ENCODE measurements at places on chromosomes 7 and 10. TPM values are rescaled to one million over a fixed set of nuclear protein-coding genes. Genes with fewer than 3 reads are reported as not detected.

The AZGP1 gene
- 0.69 TPM for total RNA-seq

The TAS2R5 gene
- not detected for total RNA-seq

The PAPOLB gene
- not detected for total RNA-seq

The CLIP2 gene
- 2.7 TPM for total RNA-seq

The PIP gene
- not detected for total RNA-seq

The C10orf71 gene
- 113 TPM for total RNA-seq

The PRPS1L1 gene
- total RNA-seq = not detected

The SMC3 gene
- total RNA-seq = 20.6 TPM

The GRID2IP gene
- not detected for total RNA-seq

The ANKRD2 gene
- total RNA-seq = 2,026 TPM

The DOCK1 gene
- 5.4 TPM for total RNA-seq

The COG5 gene
- 21.1 TPM for total RNA-seq

The FGF8 gene
- total RNA-seq = not detected

The ARMS2 gene
- total RNA-seq = not detected

The TAS2R3 gene
- 0.25 TPM for total RNA-seq

The BMPER gene
- total RNA-seq = 2.7 TPM

The OR9A2 gene
- not detected for total RNA-seq

The SLC26A5 gene
- not detected for total RNA-seq

The CRHR2 gene
- total RNA-seq = 0.34 TPM

The MMD2 gene
- not detected for total RNA-seq

The TMEM213 gene
- total RNA-seq = not detected

The LSM8 gene
- total RNA-seq = 14.2 TPM

The LIPF gene
- total RNA-seq = not detected

The ZNHIT1 gene
- 58.1 TPM for total RNA-seq

The PCDH15 gene
- total RNA-seq = not detected

The ADCYAP1R1 gene
- 0.79 TPM for total RNA-seq

The PRSS58 gene
- not detected for total RNA-seq

The OR2A5 gene
- not detected for total RNA-seq

The MYL7 gene
- 1.7 TPM for total RNA-seq

The CYP2C8 gene
- not detected for total RNA-seq

The AFAP1L2 gene
- total RNA-seq = 2.1 TPM

The CNPY1 gene
- total RNA-seq = not detected

The PNLIPRP2 gene
- not detected for total RNA-seq

The CALML5 gene
- total RNA-seq = not detected

The ICA1 gene
- total RNA-seq = 2.5 TPM

The LRRN3 gene
- total RNA-seq = 1.5 TPM

The SUGCT gene
- 4.4 TPM for total RNA-seq

The GRID1 gene
- 0.20 TPM for total RNA-seq

The GIMAP8 gene
- 11.9 TPM for total RNA-seq

The HHEX gene
- total RNA-seq = 2.8 TPM

The POLR2J2 gene
- total RNA-seq = 5.0 TPM

The MYH16 gene
- not detected for total RNA-seq

The CLCN1 gene
- total RNA-seq = 9.8 TPM

The CALCR gene
- total RNA-seq = 0.91 TPM

The NRCAM gene
- total RNA-seq = 0.21 TPM

The TFEC gene
- 0.71 TPM for total RNA-seq

The ODAD2 gene
- total RNA-seq = 0.08 TPM

The STAMBPL1 gene
- total RNA-seq = 0.90 TPM

The SFXN2 gene
- 1.2 TPM for total RNA-seq

The CFAP43 gene
- total RNA-seq = not detected

The SPDYE16 gene
- total RNA-seq = 0.44 TPM

The FAM25C gene
- total RNA-seq = not detected

Data from psoas muscle (tissue), 8 donors.